ENCODE measurements at places on chromosomes 3 and 15.

DNA sequence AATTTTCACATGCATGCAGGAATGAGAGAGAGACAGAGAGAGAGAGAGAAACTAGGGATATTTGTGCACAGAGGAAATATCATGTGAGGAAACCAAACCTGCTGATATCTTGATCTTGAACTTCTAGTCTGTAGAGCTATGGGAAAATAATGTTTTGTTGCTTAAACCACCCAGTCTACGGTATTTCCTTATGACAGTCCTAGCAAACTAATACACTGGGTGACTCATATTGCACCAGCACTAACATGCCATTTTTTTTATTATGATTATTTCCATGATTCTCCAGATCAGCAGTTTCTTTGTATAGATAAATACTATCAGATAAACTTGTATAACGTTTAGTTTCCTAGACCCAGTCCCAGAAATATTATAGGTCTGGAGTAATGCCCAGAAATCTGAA is 1259.0 kb downstream of the ZPLD1 start:
- DNase-seq, result no peak

GRCh38 chr3:107739227-107739626 is 216.5 kb downstream of the BBX start:
- DNase-seq, result no peak

- peak; percentile 40 for DNase-seq
Observed at GRCh38 chr3:126983653-126984390, 907 bp downstream of the PLXNA1 start.

DNA sequence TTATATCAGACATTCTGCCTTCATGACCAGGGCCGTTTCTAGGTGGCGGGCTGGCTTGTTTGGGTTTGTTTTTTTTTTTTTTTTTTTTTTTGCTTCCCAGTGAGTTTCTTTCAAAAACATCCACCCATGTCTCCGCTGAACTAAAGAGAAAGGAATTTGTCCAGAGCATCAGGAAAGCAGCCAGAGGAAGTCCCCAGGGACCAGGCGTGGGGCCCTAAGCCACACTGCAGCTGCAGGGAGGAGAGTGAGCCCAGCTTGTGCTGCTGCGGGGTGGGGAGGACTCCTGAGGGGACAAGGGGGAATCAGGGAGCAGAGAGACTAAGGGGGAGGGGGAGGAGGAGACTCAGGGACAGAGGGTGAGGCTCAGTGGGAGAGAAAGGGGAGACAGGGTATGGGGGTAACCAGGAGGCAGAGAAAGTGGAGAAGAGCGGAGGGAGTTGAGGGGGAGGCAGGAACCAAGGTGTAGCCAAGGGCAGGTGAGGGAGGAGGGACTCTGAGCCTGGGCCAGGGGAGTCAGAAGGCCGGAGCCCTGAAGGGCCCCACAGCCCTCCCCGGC is 49.5 kb downstream of the CYP11A1 start:
- DNase-seq, result no peak

DNA sequence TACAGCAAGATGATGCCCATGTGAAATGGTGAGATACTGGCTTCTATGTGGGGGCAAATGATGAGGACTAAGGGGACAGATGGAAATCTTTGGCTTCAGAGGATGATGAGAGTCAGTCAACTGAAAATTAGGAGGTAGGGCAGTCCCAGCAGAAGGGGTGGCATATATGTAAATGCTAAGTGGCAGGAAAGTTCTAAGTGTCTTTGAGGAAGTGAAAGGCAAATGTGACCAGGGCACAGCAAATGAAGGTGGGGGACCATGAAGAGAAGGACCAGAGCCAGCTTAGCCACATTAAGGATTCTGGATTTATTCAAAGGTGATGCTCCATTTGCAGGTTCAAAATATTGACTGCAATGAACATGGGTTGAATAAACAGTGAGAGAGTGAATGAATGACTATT is 29.2 kb upstream of the LIMD1 start:
- no peak for DNase-seq

GRCh38 chr15:50773389-50773788 is 7.9 kb upstream of the SPPL2A start:
- DNase-seq, result no peak

- DNase-seq, result no peak
Observed at GRCh38 chr3:72102112-72102616, 317.2 kb upstream of the PROK2 start.

- no peak for DNase-seq
Observed at GRCh38 chr3:70042641-70043040, 43.1 kb downstream of the SAMMSON start.

DNA sequence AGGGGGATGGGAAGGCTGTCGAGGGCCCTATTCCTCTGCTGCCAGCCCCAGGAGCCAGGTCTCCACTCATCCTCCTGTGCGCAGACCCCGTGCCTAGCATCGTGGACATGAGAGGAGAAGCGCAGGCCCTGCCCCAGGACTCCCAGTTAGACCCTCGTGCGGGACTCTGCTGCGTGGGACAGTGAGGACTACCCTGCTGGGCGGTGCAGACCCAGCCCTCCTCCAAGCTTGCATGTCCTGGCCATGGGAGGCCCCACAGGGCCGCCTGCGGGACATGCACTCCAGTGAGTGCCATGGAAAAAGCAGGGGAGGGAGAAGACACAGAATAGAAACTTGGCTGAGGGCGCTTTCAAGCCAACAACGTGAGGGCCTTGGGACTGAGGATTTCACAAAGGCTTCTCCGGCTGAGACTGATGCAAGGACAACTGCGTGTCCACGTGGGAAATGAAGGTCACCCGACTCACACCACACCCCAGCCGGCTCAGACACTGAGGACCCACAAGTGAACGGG is 62.6 kb upstream of the IQSEC1 start:
- DNase-seq, result no peak

- DNase-seq, result peak; percentile 80
Observed at GRCh38 chr3:150409512-150410310, 1.6 kb downstream of the TSC22D2 start.

DNA sequence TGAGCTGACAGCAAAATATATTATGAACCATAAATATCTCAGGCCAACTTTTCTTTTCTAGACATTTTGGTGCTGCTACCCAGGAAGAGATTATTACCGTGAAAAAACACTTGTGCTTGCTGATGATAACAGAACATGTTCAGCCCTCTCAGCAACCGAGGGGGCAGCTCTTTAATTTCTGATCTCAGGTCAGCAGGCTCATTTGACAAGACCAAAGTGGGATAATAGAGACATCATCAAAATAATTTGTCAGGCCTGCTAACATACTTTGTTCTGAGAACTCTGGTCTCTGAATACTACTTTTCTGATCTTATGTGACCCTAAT is 645.9 kb upstream of the KCNMB2 start:
- DNase-seq, result no peak

DNA sequence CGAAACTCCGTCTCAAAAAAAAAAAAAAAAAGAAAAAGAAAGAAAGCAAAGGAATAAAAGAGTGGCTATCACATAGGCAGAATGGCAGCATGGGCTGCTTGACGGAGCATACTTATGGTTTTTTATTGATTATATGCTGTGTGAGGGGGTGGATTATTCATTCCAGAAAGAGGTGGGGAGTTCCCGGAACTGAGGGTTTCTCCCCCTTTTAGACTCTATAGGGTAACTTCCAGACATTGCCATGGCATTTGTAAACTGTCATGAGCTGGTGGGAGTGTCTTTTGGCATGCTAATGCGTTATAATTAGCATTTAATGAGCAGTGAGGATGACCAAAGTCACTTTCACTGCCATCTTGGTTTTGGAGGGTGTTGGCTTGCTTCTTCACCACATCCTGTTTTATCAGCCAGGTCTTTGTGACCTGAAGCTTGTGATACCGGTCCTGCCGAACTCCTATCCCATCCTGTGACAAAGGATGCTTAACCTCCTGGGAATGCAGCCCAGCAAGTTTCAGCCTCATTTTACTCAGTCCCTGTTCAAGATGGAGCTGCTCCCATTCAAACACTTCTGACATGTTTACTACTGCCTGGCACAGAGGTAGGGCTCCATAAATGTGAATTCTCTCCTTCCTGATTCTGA is 15.8 kb upstream of the ABHD17C start:
- no peak for DNase-seq

GRCh38 chr3:151895478-151896241 is 22.2 kb downstream of the SUCNR1 start:
- no peak for DNase-seq

DNA sequence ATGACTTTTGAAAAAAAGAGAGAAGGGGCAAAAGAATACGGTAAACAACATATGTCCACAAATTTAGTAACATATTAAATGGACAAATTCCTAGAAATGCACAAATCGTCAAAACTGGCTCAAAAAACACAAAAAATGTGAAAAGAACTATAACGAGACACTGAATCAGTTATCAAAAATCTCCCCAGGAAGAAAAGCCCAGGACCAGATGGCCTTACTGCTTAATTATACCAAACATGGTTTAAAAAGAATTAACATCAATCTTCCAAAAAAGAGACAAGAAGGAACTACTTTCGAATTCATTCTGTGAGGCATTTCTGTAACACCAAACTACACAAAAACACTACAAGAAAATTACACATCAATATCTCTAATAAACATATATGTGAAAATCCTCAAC is 117.4 kb downstream of the STAG1 start:
- DNase-seq, result no peak

DNA sequence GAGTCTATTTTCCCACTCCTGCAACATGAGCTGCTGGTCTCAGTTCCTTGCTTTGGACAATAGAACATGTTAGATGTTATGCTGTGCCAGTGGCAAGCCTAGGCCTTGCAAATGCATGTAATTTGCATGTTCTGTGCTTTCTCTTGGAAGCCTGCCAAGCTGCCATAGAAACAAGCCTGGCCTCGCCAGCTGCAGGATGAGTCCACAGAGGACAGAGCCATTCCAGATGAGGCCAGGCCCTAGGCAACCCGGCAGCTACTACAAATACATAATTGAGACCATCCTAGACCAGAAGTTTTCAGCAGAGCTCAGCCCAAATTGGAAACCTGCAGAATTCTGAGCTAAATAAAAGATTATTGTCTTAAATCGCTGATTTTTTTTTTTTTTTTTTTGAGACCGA is 39.6 kb downstream of the TRIM69 start:
- DNase-seq, result no peak

- no peak for DNase-seq
Observed at GRCh38 chr3:144557515-144557914, 585.9 kb downstream of the DIPK2A start.

- no peak for DNase-seq
Observed at GRCh38 chr3:109888026-109888425, 550.7 kb upstream of the DPPA4 start.

DNA sequence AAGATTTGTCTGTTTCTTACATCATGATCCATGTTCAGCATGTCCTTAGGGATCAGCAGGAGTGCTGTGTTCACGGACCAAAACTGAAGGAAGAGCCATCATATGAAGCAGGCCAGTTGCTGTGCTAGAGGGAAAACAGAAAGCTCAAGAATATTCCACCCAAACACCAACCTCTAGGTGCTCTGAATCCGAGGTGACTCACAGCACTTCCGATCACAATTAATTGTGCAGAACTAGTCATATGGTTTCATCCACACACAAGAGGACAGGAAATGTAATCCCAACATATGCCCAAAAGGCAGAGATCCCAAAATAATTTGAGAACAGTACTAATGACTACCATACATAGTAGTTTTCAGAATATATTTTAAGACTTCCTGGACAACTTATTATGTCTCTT is 257.9 kb upstream of the KCNH8 start:
- DNase-seq, result no peak

DNA sequence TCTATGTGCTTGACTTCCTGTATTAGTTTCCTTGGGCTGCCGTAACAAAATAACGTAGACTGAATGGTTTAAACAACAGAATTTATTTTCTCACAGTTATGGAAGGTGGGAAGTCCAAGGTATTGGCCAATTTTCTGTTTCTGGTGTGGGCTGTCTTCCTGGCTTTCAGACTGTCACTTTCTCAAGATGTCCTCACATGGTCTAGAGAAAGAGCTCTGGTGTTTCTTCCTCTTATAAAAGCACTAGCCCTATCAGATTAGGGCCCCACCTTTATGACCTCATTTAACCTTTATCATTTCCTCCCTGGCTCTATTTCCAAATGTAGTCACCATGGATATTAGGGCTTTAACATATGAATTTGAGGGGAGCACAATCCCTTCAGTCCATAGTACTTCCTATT is 54.6 kb downstream of the SPRED1 start:
- DNase-seq, result no peak

- DNase-seq, result no peak
Observed at GRCh38 chr3:23580096-23580713, 225.6 kb upstream of the UBE2E1 start.

DNA sequence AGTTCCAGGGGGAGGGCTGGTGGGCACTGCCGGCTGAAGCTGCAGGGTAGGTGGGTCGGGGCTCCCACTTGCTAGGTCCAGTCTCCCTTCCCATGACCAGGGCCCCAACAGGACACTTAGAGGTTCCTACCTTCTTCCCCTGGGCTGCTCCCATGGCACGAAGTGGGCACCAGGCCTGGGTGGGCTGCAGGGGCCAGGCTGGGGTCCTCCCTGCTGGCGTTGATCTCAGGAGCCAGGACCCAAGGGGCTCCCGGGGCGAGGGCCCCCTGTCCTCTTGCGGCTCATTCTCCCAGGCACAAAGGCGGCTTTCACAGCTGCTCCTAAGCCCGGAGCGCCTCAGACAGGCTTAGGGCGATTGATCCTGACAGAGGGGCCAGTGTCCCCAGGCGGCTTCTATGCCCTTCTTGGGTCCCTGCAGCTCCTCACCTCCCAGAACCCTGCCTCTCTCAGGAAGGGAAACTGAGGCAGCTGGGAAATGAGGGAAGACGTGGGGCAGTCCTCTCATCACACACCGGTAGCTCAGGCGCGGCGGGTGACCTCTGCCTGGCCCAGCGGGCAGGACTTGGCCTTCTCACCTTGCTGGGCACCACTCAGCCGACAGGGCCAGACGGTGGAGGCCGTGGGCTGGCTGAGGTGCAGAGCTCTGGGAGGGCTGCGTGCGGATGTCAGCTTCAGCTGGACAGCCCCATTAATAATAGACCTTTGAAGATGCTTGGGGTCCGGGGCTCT is 39.6 kb downstream of the FAM3D start:
- no peak for DNase-seq

DNA sequence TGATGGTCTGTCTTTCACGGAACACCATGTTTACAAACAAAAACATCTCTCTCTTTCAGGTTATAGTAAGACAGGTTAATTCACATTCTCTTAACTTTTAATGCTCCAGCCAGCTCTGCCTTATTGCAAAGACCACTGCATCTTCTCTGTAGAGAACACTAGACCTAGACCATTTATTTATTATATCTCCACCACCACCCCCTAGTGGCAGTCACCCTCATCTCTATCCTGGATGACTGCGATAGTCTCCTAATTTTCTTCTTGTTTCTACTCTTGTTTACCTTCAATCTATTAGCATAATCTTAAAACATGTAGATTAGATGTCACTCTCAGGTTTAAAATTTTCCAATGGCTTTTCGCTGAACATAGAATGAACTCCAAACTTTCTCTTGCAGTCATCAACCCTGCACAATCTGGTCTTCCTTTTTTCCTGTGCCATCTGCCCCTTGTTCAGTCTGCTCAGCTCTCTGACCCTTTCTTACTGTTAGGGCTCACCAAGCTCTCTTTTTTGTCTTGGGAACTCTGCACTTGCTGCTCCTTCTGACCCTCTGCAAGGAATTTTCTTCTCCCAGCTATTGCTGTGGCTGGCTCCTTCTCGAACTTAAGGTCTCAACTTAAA is 155.6 kb downstream of the SQOR start:
- peak; percentile 19 for DNase-seq

Measured in stimulated activated naive CD8-positive, alpha-beta T cell treated with anti-CD3 and anti-CD28 coated beads, Interleukin-15, Interleukin-2, amounts not matched to agents 100 U/mL and 50 U/mL, for 24 hours (primary cell).